ENCODE measurements at places on chromosomes 12 and 14.

GRCh38 chr14:68806526-68807147, 13.8 kb upstream of the ZFP36L1 start:
- no peak for DNase-seq

DNA sequence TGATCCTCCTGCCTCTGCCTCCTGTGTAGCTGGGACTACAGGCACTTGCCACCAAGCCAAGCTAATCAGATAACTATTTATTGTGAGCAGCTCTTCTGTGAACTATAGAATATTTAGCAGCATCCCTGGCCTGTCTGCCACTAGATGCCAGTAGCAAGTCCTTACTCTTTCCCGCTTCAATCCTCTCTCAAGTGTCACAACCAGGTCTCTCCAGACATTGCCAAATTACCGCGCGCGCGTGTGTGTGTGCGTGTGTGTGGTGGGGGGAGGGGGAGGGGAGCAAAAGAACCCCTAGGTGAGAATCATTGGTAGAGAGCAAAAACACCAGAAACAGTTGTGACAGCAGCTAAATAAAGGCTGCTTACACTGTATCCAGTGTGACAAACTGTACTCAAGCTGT, 49.9 kb downstream of the PPP2R5E start:
- no peak for DNase-seq

DNA sequence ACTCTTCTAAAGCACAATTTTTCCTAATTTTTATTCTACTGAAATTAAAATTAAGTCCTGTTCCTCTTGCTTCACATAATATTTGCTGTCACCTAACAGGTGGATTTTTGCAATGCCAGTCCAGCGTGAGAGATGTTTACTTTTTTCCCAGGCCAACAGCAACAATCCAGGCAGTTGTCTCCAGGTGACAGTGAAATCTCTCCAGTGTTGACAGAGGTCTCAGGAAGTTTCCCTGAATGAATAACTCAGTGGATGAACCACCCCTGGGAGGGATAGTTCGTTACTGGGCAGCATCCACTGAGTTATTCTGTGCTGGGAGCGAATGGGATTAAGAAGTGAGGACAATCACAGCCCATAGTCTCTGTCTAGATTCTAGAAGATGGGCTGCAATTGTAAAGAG, 7.1 kb upstream of the NT5DC3 start:
- DNase-seq: no peak

GRCh38 chr14:22606380-22606779, 8.3 kb downstream of the ABHD4 start:
- DNase-seq: no peak

GRCh38 chr12:17017402-17017801, 411.4 kb upstream of the LMO3 start:
- DNase-seq: no peak

DNA sequence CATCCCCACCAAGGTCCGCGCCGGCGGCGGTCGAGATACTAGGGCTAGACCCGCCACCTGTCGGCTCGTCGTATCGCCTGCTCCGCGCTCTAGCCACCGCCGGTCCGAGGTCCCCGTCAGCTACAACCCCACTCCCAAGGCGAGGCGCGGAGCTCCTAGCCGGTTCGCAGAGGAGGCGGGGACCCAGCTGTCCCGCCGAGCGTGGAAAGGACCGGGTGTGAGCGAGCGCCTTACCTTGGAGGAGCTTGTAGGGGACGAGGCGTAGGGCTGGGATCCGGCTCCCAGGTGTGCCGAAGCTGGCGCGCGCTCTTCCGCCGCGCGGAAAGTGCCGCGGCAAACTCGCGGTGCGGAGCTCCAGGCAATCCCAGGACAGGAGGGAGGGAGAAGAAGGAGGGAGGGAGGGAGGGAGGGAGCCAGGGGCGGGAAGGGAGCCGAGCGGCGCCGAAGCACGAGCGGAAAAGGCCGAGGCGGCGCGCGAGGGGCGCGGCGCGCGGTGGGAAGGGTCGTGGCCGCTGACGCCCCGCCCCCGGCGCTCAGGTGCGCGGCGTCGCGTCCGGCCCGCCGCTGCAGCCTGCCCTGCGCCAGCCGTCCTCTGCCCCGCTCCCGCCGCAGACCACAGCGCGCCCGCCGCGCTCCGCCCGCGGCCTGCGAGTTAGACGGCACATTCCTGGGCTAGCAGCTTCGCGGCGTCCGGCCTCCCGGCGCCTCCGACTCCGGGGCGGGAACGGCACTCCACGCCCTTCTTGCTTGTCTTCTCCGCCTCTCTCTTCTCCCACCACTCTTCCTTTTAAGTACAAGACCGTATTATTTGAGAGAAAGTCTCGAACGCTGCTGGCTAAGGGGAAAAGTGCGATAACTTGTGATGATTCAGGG, at the start of gene PAWR:
Gene PAWR, minus strand, starts transcription at position 327 of the 873 bp plus-strand sequence. CDS start 720 bp downstream, outside the sequence.
- DNase-seq: peak; percentile 51

DNA sequence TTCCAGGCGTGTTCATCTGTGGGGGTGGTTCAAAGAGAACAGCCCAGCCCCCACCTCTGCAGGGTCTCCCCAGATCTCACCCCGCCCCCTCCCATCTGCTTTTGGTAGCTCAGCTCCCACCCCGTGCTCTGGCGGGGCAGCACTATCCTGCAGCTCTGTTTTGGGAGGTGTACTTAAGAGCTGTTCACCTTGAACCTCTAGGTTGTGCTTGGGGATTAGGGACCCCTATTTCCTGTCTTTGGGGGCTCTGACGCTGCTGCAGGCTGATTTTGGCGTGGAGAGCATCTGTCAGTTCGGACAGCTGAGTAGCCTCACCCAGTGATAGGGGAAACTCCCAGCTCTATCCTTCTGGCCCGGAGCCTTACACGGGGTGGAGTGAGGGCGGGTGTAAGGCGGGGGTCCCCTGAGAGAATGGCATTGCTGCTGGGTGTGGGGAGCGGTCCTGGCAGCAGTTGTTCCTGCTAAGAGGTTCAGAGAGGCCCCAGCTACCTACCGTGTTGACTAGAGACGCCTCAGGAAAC, 765 bp downstream of the TMEM120B start:
- DNase-seq: no peak

- DNase-seq: peak; percentile 75
These were observed 49.5 kb upstream of the FOXN3 start for GRCh38 chr14:89466484-89466883.

GRCh38 chr14:99729991-99730875, 46.1 kb downstream of the CYP46A1 start:
- peak; percentile 25 for DNase-seq

GRCh38 chr12:127594351-127594970, 672.5 kb upstream of the TMEM132C start:
- DNase-seq: no peak

- no peak for DNase-seq
These were observed 42.0 kb downstream of the HECTD4 start for GRCh38 chr12:112340230-112340629.

- no peak for DNase-seq
These were observed 107.2 kb downstream of the SCAF11 start for GRCh38 chr12:45883187-45883586.

GRCh38 chr12:108865169-108865568, 7.8 kb upstream of the SSH1 start:
- DNase-seq: no peak

DNA sequence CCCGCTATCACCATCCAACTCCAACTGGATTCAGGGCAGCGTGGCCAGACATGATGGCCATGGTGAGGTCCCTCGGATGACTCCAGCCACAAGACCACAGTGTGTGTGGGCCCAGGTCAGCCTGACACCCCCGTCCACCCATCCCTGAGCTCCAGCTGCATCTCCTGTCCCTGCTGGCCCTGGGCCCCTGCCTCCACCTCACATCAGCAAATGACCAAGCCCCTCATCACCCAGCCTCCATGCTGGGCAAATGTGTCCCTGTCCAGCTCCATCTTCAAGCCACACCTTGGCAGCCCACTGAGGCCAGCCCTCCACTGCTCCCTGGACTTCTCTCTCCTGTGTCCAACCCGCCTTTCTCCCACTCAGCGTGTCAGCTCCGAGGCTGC, 3.2 kb downstream of the GPR132 start:
- no peak for DNase-seq

DNA sequence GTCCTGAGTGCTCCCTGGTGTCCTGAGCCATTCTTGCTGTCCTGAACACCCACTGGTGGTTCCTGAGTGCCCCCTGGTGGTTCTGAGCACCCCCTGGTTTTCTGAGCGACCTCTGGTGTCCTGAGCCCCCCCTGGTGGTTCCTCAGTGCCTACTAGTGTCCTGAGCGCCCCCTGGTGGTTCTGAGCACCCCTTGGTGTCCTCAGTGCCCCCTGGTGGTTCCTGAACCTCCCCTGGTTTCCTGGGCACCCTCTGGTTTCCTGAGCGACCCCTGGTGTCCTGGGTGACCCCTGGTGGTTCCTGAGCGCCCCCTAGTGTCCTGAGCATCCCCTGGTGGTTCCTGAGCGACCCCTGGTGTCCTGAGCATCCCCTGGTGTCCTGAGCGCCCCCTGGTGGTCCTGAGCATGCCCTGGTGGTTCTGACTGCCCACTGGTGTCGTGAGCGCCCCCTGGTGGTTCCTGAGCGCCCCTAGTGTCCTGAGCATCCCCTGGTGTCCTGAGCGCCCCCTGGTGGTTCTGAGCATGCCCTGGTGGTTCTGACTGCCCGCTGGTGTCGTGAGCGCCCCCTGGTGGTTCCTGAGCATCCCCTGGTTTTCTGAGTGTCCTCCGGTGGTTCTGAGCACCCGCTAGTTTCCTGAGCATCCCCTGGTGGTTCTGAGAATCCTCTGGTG, 473.1 kb downstream of the TMEM121 start:
- peak; percentile 13 for DNase-seq

DNA sequence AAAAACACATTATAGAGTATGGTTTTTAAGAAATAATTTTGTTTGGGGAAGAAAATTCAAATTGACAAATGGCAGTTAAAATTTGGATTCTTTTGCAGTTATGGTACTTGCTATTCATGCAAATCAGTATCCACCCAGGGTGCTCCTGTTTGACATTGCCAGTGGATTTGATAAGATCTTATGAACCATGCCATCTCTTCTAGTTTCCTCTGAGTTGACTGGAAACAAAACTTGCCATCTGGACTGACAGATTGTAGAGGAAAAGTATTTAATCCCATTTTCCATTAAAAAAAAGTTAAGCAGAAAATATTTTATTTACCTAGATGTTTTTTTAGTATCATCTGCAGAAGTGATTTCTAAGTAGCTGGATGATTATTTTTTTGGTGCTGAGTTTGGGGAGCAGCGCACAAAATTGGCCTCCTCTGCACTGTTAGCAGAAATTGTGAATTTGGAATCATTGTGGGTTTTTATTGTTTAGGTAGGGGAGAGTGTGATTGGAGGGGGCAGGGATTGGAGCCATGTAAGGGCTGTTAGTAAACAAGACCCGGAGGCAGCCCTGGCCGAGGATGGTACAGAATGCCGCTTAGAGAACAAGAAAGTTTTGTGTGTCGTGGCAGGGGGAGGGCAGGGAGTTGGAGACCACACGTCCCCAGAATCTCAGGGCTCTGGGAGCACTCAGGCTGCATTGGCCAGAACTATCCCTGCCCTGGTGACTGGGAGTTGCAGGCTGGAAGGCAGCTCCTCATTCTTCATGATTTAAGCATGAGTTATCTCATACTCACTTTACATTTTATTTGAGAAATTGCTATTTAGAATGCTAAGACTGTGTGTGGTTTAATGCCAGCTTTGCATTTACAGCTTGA, 56.6 kb downstream of the WDR20 start:
- DNase-seq: no peak

GRCh38 chr12:108667349-108667748, 33.7 kb upstream of the SELPLG start:
- peak; percentile 47 for DNase-seq

- no peak for DNase-seq
These were observed 27.2 kb downstream of the CPM start for GRCh38 chr12:68905733-68906132.

DNA sequence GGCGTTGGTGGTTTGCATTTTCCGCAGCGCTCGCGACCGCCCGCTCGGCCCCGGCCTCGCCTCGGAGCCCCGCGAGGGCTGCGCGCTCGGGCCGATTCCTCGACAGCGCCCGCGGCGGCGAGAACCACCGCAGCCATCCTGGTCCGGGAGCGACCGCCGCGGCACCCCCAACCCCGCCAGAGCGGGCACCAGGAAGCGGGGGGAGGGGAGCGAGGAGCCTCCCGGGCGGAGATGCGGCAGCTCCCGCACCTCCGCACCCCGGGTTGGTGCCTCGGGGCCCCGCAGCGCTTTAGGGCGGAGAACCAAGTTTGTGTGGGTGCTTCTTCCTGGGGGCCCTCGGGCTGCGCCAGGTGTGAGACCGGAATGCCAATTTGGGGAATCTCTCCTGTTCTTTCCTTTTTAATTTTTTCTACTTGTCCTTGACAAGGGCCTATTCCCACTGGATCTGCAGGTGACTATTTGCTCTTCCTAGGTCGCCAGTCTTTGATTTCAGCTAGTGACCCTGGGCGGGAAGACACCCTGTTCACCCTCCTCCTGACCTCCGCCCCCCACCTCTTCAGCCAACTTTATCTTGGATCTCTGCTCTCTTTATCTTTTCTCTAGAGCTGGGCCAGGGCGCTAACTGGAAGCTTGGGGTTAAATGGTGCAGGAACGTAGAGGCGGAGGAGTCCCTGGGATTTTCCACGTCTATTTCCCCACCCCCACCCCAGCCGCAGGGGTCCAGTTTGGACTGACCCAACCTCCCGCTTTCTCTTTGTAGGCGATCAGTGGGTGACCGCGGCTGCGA, at the start of gene SOCS2:
Gene SOCS2, plus strand, starts transcription at position 751 of the 787 bp plus-strand sequence. CDS start 223 bp downstream, outside the sequence.
- no peak for DNase-seq

DNA sequence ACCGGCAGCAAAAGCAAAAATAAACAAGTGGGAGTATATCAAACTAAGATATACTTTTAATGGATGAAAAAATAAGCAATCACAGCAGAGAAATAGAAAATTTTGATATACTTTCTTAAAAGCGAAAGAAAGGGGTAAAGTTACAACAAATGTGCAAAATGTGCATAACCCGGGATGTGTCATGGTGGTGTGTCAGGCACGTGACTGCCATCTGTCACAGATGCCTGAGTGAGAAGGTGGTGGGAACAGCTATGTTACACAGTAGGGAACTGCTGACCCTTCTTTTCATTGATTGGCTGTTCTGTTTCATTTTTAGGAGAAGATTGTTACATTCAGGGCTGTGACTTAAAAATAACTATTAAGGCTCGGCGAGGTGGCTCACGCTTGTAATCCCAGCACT, 168.1 kb upstream of the PELI2 start:
- DNase-seq: no peak

DNA sequence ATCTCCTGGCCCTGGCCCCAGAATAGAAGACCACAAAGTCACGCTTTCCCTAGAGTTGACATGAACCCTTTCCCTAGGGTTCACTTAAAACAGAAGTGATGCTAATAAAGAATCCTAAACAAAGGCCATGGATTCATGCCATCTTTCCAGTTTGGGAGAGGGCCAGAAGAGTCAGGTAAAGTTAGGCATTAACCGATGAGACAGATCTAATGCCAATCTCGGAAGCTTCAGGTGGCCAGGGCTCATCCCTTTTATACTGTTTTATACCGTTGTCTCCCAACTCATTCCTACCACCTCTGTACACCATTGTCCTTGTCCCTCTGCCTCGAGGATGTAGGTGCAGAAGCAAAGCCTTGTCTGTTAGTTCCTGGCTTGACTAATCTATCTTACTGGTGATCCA, 22.8 kb upstream of the ACTR10 start:
- DNase-seq: no peak

DNA sequence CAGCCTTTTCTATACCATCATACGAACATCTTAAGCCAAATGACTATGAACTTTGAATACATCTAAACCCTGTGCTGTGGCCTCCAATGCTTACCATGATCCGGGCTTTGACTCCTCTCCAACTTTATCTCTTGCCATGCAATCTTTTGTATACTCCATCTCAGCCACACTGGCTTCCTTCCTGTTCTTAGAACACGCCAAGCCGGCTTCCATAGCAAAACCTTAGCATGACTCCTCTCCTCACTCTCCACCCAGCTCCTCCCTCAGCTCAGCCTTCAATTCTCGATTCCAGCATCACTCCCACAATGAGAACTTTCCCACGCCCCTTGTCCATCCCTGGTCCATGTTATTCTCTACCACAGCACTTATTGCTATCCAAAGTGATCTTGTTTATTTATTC, 228.3 kb downstream of the NTF3 start:
- no peak for DNase-seq

Measured in AML-193 (cell line).